ENCODE measurements at places on chromosomes 2 and 18. TPM values are rescaled to one million over a fixed set of nuclear protein-coding genes. Genes with fewer than 3 reads are reported as not detected.

- peak overlapping the region; percentile 75 for H3K4me3 ChIP-seq
- H3K36me3 ChIP-seq = peaks cover 1% of the 10 kb centered on the region
- H3K27me3 ChIP-seq = no peaks in the 10 kb centered on the region
- DNase-seq = peak; percentile 33
- H3K4me1 ChIP-seq = peaks cover 15% of the 10 kb centered on the region
Observed at GRCh38 chr2:148926981-148927401, 52.0 kb downstream of the KIF5C start.

DNA sequence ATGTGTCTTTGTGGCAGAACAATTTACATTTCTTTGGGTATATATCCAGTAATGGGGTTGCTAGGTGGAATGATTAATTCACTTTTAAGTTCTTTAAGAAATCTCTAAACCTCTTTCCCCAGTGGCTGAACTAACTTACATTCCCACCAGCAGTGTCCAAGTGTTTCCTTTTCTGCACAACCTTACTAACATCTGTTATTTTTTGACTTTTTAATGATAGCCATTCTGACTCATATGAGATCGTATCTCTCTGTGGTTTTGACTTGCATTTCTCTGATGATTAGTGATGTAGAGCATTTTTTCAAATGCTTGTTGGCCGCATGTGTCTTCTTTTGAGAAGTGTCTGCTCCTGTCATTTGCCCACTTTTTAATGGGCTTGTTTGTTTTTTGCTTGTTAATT is 43.1 kb upstream of the PTH2R start:
- peaks cover 14% of the 10 kb centered on the region for H3K36me3 ChIP-seq
- no peak for DNase-seq
- no peak overlapping the region for H3K27ac ChIP-seq
- peaks cover 2% of the 10 kb centered on the region for H3K4me1 ChIP-seq
- H3K27me3 ChIP-seq = no peaks in the 10 kb centered on the region

GRCh38 chr18:21513292-21513691 is 87.2 kb downstream of the ESCO1 start:
- no peaks in the 10 kb centered on the region for H3K27me3 ChIP-seq
- H3K36me3 ChIP-seq = peaks cover 28% of the 10 kb centered on the region
- DNase-seq = no peak
- no peak overlapping the region for H3K4me3 ChIP-seq
- no peak overlapping the region for H3K27ac ChIP-seq

DNA sequence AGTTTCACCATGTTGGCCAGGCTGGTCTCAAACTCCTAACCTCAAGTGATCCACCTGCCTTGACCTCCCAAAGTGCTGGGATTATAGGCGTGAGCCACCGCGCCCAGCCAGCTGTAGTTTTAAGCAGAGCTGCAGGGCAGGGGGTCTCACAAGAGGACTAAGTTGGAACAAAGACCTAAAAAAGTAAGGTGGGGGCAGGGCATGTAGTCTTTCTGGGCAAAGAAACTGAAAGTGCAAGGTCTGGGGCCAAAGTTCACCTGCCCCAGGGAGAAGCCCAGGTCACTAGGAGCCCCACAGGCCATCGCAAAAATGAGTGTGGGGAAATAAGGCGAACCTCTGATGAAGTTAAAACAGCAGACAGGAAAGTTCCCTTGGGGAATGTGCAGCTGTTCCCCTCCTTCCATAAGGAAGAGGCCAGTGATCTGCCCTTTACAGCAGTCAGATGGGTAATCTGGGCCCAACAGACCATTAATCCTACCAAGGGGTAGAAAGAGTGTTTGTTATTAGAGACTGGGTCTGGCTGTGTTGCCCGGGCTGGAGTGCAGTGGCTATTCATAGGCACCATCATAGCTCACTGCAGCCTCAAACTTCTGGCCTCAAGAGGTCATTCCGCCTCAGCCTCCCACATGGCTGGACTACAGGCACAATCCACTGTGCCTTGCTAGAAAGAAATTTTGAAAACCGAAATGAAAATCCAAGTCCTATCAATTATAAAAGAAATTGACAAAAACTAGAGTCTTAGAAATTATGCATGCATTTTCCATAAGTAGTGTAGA is 2.8 kb downstream of the SCLY start:
- H3K27ac ChIP-seq = peak overlapping the region; percentile 9
- H3K4me1 ChIP-seq = peaks cover 55% of the 10 kb centered on the region
- no peak for DNase-seq
- H3K36me3 ChIP-seq = peaks cover 78% of the 10 kb centered on the region
- no peaks in the 10 kb centered on the region for H3K27me3 ChIP-seq
- peak overlapping the region; percentile 83 for H3K4me3 ChIP-seq

GRCh38 chr2:193502363-193503035 is 1307.8 kb upstream of the TMEFF2 start:
- no peaks in the 10 kb centered on the region for H3K36me3 ChIP-seq
- no peaks in the 10 kb centered on the region for H3K27me3 ChIP-seq
- H3K27ac ChIP-seq = no peak overlapping the region
- no peak for DNase-seq
- H3K4me3 ChIP-seq = no peak overlapping the region
- no peaks in the 10 kb centered on the region for H3K4me1 ChIP-seq

CERKL gene
- total RNA-seq = 0.06 TPM

ABCB11 gene
- total RNA-seq = not detected

Measured in activated naive CD8-positive, alpha-beta T cell treated with anti-CD3 and anti-CD28 coated beads for 36 hours (primary cell).